ENCODE measurements at places on chromosomes 11 and 22.

DNA sequence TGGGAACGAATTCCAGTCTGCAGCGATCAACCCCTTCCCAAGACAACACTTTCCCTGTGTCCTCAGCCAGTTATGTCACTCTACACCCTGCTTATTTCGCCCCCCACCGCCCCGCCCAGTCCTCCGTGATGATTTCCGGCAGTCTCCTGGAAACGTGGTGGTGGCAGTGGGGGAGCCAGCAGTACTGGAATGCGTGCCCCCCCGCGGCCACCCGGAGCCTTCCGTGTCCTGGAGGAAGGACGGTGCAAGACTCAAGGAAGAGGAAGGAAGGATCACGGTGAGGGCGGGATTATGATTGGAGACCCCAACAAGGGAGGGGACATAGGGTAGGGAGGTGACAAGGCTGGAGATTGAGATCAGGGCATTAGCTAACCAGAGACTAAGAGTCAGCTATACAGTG, 4.1 kb downstream of the ROBO3 start:
- DNase-seq = no peak

DNA sequence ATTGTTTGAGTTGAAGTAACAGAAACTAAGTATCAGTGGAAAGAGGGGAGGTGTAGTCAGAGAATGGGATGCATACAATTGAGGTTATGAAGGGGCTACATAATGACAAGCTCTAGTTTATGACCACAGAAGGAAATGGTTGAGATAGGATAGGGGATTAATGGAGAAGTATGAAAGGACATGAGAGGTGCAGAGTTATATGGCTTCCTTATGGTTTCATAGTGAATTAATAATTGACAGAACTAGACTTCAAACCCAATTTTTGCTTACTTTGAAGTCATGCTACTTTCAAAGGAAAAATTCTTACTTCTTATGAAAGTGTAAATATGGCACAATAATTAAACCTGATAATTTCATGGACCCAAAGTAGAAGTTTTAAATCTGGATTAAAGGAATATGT, 340.3 kb upstream of the LRRC4C start:
- no peak for DNase-seq

GRCh38 chr11:41039592-41039991, 419.9 kb downstream of the LRRC4C start:
- DNase-seq = no peak

DNA sequence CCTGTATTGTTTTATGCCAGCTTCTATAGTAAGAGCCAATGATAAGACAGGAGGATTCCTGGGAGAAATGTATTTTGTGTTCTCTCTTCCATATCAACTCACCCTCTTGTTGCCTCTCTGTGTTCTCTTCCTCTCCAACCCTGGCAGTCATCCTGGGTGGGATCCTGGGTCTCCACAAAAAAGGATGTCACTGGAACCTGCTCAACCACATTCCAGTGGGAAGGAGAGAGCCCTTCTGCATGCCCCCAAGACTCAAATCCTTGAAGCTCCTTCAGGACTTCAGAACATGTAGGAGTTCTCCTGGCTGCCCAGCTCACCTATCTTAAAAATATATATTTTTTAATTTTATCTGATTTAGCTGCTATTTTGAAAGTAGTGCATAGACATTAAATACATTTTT, 26.1 kb downstream of the APOL6 start:
- DNase-seq = no peak

- no peak for DNase-seq
Measured at GRCh38 chr22:37270928-37271650, 11.2 kb upstream of the CYTH4 start.

DNA sequence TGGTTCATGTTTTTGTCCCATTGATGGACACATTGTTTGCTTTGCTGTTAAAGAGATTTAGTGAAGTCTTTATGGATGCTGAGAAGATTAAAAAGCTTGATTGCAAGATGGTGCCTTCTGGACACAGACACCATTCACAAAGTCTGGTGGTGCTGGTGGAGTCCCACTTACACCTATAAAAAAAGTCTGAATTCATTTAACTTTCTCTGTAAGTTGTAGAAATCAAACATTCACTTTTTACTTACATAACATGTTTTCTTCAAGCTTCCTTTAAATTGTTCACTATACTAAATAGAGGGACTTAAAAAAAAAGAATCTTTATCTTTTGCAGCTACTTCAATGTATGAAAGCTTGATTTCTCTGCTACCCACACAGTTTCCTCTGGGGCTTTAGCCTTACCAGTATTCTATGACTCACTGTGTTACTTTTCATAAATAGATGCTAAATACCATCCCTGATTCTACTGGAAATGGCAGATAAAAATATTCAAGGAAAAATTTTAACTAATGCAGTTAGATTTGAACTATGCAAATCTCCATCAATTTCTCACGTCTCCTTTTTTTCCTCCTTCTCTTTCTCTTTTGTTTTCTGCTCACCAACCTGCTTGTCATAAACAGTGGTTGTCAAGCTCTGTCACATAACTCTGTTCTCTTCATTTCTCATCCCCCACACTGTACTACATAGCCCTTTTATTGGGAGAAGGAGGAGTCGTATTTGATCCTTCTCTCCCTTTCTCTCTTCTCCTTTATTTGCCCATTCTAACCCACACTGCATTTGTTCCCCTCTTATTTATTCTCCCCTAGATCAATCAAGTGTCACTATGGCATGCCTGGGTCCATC, 89.7 kb downstream of the FAM76B start:
- DNase-seq = no peak

GRCh38 chr22:45019861-45020655, 10.3 kb upstream of the PHF21B start:
- no peak for DNase-seq

DNA sequence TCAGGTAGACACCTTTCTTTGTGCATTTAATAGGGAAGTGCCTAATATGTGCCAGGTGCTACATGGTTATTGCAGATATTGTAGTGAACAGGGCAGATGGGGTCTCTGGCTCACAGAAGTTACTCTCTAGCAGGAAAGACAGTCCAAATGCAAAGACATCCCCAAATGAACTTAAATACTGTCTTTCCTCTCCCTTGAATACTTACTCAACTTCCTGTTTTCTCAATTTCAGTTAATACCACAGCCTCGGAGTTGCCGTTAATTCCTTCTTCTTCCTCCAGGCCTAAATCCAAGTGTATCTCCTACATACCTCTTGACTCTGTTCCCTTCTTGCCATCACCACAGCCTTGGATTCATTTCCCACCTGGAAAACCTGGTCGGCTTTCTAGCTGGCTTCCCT, 134.3 kb upstream of the SESN3 start:
- DNase-seq = no peak

GRCh38 chr11:71064702-71065515, 187.5 kb downstream of the SHANK2 start:
- no peak for DNase-seq

GRCh38 chr11:94920311-94920710, 53.0 kb downstream of the CWC15 start:
- no peak for DNase-seq

DNA sequence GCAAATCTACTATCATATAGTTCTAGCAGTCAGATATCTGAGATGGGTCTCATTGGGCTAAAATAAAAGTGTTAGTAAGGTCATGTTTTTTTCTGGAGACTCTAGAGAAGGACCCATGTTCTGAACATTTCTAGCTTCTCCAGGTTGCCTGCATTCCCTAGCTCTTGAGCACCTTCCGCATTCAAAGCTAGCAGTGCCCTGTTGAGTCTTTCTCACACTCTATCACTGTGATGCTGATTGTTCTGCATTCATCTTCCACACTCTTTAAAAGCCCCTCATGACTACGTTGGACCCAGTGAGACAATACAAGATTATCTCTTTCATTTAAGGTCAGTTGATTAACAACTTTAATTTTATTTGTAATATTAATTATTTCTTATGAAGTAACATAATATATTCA, 433.3 kb upstream of the CHORDC1 start:
- DNase-seq = no peak

All from neuronal stem cell (in vitro differentiated cells).